ENCODE measurements at places on chromosomes 5 and 9.

DNA sequence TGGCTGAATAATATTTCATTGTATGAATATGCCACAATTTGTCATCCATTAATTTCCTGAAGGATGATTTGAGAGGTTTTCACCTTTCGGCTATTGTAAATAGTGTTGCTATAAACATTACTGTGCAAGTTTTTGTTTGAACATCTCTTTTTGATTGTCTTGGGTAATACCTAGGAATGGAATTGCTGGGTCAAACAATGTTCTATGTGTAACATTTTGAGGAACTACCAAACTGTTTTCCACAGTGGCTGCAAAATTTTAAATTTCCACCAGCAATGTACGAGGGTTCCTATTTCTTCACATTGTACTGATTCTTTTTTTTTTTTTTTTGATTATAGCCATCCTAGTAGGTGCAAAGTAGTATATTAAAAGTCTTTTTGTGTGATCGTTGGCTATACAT is 63.8 kb upstream of the ANKH start:
- no peak for DNase-seq

GRCh38 chr5:141878186-141878710 is at the start of gene PCDH1:
PCDH1 (minus strand) TSS chr5:141878410; CDS start chr5:141878262, 148 bp downstream.
- DNase-seq: peak; percentile 32

GRCh38 chr9:137406085-137406760 is 16.7 kb downstream of the EXD3 start:
- no peak for DNase-seq

GRCh38 chr5:134784241-134784920 is 25.8 kb downstream of the DDX46 start:
- no peak for DNase-seq

- DNase-seq: no peak
These were observed at the start of gene SEMA5A for GRCh38 chr5:9545992-9546851. SEMA5A (minus strand) TSS chr5:9546075; CDS start chr5:9379946, 166,129 bp downstream.

DNA sequence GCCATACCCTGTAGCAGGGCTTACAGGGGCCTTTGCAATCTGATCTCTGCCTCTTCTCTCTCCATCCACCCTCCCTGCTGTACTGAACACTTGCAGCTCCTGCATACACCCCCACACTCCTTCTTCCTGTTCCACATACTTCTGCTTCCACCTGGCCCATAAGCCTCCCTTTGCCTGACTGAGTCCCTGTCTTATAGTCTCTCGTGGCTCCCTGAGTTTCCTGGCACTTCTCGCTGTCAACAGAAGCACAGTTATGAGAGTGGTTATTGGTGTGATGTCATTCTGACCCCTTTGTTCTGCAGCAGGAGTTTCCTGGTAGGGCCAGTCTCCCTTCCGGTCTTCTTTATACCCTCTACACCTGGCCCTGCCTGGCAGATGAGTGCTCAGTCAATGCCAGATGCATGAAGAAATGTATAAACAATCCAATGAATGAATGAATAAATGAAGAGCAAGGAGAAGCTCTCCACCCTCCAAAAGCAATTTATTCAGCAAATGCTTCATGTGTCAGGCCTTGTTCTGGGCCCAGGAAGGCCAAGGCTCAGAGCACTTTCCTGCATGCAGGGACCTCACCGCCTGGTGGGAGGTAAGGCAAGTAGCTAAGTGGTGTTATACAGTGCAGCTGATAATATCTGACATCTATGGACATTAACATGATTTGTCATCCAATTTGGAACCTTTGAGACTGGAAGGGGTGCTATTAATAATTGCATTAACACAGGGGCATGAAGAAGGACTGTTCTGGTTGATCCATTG is 20.5 kb upstream of the CSF1R start:
- no peak for DNase-seq

DNA sequence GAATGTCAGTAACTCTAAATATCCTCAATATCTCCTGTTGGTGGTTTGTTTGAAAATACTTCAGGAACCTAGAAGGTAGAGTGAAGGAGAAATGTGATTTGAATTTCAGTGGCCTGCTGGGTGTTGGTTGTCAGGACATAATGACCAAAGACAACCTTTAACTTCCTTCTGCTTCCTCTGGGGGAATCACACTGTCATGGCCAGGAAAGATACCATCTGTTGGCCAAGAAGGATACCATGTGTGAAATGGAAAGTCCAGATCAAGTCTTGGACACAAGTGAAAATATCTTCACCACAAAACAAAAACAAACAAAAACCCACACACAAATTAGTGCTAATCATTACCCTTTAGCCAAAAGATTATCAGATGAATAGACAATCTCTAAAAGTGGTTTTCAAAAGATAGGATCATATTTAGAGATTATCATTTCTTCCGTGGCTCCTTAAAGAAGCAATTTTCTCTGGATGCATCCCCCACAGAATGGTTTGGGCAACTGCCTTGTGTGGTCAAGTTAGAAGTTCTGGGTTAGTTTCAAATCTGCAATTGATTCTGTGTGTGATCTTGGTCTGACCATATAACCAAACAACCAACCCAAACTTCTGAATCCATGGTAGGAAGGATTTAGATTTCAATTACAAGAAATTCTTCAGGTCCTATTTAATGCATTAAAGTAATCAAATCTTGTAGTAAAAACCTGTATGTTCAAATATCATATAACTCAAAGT is 1.6 kb downstream of the C1QTNF3 start:
- DNase-seq: no peak

DNA sequence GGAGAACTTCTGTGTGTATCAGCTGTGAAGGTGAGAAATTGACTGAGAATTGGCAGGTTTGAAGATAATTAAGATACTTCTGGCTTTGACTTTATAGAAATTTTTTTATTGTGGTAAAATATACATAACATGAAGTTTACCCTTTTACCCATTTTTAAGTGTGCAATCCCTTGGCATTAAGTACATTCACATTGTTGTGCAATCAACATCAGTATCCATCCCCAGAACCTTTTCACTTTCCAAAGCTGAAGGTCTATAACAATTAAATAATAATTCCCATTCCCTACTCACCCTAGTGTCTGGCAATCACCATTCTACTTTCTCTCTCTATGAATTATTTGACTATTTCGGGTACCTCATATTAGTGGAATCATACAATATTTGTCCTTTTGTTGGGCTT is 69.9 kb downstream of the ACTBL2 start:
- no peak for DNase-seq

DNA sequence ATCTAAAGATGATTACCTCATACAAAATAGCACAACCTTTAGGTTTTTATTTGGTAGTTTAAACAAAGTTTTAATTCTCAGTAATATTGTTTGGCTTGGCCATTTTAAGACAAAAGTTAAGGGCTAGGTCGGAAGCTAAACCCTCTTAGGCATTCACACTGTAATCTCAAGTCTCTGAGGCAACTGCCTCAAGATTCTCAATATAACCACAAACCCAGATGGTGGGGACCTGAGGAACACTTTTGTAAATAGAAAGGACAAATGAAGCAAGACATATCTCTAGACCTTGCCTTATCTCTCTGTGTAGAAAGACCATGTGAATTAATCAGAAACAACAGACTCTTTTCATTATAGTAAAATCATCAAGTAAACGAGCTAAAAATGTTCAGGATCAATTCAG is 500.2 kb upstream of the CDH6 start:
- DNase-seq: no peak

- DNase-seq: no peak
These were observed 167.9 kb downstream of the GLIS3 start for GRCh38 chr9:4131946-4132345.

GRCh38 chr5:163505049-163505367 is 411 bp upstream of the MAT2B start:
- no peak for DNase-seq

- DNase-seq: no peak
These were observed 28.1 kb downstream of the IL7R start for GRCh38 chr5:35884773-35885172.
